ENCODE measurements at places on chromosomes 7 and 10.

GRCh38 chr10:72801263-72801868 lies 92.2 kb upstream of the OIT3 start:
- DNase-seq: no peak

GRCh38 chr10:113230011-113230610 lies 280.1 kb downstream of the TCF7L2 start:
- no peak for DNase-seq

- no peak for DNase-seq
Measured at GRCh38 chr10:97903128-97904017, 53.7 kb downstream of the GOLGA7B start.

DNA sequence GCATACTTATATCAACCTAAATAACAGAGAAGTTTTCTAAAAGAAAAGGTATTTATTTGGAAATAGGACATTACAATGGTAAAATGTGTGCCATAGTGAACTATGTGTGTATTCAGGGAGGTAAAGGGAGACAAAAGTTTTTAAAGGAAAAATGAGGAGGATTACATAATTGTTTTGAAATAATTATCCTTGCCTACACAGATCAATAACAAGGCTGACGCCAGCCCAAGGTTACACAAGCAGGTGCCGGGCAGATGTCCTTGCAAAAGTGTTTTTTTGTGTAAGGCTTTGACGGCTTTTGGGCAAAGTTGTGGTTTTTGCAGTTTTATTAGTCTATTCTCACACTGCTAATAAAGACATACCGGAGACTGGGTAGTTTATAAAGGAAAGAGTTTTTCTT lies 22.7 kb upstream of the SLC35B4 start:
- no peak for DNase-seq

DNA sequence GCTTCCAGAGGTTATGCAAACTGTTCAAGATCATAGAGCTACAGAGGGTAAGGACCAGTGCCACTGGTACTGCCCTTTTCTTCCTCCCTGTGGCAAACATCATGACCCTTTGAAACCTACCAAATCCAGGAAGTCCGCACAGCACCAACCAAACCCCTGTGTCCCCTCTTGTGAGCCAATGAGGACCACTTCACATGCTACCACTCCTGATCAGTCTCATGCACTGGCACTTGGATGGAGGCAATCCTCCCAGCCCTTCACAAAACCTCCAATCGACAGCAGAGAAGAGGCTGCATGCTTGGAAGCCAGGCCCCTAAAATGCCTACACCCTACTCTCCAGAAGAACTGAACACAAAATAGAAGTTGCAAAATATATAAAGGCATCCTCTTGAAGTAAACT lies 248.0 kb downstream of the TNS3 start:
- DNase-seq: no peak

- no peak for DNase-seq
Measured at GRCh38 chr10:72107325-72108003, 19.1 kb upstream of the SPOCK2 start.

DNA sequence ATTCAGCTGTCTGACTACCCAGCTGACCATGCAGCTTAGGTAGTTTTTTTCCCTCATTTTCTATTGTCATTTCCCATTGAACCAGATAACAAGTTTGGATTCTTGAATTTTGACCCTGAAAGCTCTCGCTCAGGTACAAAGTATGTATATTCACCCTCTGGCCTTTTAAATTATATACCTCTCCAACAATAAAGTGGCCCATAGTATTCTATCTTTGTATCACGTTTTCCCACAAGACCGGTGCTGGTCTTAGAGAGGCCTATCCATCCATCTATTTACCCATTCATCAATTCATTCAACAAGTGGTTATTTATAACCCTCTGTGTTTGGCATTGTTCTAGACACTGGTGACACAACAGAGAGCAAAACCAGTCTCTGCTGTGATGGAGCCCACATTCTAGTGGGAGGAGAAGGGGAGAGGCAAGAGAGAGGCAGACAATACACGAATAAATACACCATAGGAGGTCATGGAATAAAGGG lies 35.2 kb upstream of the NPSR1 start:
- no peak for DNase-seq

- no peak for DNase-seq
Measured at GRCh38 chr7:19224951-19225350, 79.7 kb upstream of the FERD3L start.

DNA sequence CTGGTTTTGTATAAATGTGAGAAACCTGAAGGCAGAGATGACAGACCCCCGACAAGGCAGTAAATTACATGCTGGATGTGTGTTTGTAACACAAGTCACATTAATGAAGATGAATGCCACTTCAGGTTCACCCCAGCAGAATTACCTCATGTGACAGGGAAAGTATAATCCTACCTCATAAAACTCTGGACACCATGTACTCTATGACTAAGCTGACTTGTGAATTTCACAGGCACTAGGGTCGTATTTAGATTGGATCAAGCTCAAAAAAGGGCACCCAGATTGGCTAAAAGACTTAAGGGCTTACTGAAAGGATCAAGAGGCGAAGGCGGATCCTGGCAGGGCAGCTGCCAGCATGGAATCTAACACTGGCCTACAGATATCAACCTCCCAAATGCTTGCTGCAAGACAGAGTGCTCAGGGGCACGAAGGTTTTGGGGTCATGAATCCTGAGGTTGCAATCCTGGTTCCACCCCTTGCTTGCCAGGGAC lies 161.4 kb downstream of the PIP4K2A start:
- no peak for DNase-seq

- DNase-seq: peak; percentile 48
Measured at GRCh38 chr10:15472431-15473395, 101.6 kb upstream of the FAM171A1 start.

DNA sequence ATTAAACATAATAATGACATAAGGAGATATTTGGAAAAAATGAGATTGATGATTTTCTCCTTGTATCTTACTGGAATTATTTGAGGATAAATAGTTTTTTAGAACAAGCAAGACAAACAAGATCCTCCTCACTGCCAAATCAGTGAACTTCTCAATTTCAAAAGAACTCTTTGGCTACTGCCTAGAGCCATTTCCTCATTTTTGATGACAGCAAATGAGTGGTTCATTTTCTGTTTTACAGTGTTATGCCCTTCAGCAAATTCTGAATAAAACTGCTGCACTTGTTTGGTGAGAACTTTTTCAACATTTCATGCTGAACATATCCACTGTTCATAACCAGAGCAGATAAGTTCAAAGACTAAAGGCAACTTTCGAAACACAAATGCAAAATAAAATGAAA lies 42.5 kb upstream of the AHR start:
- no peak for DNase-seq

DNA sequence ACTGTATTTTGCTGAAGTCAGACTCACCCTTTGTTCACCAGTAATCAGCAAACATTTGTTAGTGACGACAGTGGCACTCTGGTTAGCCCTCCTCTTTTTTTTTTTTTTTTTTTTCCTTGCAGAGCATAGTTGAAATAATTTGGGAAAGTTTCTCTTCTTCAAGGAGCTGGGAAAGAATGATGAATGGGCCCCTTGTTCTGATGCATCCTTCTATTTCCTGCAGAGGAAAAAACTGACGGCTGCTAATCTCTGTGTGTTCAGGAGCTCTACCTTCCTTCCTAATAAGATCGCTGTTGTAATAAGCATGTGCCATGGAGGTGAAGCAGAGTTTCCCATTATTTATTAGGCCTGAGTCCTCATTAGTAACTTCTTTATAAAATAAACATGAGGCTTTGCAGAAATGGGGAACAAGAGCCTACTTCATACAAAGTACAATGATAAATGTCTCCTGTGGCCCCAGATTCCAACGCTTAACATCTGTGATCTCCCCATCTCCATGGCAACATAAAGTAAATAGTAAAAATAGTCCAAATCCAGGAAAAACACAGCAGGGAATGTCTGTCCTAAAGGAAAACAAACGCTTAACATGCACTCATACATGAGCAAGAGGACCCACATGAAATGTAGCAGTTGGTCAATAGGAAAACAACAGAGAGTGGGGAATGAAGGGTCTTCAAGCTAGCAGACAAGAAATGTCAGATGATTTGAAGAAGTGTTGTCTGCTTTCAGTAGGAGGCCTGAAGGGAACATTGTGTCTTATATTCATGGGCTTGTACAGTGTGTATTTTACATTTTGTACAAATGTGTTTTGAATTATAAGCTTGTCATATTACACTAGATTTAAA lies 59.1 kb upstream of the CALD1 start:
- DNase-seq: no peak

DNA sequence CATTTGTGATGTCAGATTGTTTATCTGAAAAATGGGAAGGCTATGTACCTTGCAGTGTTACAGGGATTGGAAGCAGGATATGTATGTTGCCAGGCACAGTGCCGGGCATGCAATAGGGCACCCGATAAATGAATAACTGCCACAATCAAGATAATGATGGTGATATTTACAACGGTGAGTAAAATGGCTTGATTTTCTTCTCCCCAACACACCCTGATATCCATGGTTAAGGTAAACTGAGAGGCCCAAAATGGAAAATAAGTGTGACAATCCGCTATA lies 108.3 kb downstream of the CYP26A1 start:
- DNase-seq: no peak

- DNase-seq: no peak
Measured at GRCh38 chr7:134562136-134562535, 13.2 kb downstream of the AKR1B15 start.

GRCh38 chr7:139940866-139941265 lies 111.8 kb downstream of the TBXAS1 start:
- no peak for DNase-seq

DNA sequence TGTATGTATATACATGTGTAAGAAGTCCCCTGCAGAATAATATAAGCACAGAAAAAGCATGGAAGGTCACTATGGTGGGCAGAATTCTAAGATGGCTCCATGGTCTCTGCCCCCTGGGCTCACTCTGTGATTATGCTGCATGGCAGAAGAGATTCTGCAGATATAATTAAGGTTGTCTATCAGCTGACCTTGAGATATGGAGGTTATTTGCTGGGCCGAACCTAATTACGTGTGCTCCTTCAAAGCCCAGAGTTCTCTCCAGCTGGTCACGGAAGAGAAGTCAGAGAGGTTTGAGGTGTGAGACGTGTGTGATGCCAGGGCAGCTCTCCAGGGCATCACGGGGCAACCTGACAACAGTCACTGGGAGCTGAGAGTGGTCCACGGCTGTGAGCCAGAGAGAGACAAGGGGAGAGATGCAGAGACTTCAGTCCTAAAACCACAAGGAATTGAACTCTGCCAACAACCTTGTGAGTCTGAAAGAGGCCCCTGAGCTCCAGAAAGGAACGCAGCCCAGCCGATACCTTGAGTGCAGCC lies 11.5 kb downstream of the PAPOLB start:
- DNase-seq: no peak

GRCh38 chr7:117190104-117190503 lies 132.8 kb downstream of the WNT2 start:
- DNase-seq: no peak

DNA sequence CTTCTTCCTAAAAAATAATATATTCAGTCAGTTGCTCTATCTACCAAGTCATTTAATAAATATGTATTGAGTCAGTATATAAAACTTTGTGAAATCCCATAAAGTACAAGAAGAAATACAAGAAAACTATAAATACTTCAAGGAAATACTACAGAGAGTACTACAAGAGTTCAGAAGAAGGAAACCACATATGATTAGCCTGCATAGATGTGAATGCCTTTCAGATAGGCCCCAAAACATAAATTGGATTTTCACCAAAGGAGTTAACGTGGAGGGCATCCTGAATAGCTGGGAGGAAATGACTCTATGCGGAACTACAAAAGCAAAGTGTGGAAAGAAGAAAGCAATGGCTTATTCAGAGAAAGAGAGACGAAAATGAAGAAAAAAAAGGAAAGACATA lies 120.1 kb downstream of the LRRN3 start:
- no peak for DNase-seq

DNA sequence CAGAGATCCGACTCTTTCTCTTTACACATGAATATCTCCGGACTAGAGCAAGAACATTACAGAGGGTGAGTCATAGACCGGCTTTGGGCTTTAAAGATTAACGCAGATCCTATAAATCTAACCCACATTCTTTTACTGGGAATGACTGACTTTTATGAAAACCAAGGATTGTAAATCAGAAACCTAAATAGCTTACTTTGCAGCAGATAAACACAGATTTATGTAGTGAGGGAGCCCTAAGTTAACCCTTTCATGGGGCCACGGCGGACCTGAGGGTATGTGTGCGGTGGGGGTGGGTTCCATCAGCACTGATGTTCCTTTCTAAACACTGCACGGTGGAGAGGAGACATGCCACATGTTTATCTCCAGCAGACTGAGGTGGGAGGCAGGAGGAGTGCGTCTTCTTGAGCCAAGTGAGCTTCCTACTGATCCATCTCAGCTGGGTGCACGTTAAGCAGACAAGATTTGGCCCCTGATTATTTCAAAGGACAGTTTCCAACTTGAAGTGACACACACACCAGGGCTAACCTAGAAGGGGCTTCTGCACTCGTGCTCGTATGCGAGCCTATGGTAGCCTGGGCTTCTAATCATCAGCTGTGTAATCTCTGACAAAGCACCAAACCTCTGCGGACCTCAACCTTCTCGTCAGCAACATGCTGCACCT lies 127.6 kb downstream of the WDR11 start:
- DNase-seq: peak; percentile 22

- DNase-seq: no peak
Measured at GRCh38 chr10:47218803-47219202, 81.2 kb upstream of the GDF10 start.

DNA sequence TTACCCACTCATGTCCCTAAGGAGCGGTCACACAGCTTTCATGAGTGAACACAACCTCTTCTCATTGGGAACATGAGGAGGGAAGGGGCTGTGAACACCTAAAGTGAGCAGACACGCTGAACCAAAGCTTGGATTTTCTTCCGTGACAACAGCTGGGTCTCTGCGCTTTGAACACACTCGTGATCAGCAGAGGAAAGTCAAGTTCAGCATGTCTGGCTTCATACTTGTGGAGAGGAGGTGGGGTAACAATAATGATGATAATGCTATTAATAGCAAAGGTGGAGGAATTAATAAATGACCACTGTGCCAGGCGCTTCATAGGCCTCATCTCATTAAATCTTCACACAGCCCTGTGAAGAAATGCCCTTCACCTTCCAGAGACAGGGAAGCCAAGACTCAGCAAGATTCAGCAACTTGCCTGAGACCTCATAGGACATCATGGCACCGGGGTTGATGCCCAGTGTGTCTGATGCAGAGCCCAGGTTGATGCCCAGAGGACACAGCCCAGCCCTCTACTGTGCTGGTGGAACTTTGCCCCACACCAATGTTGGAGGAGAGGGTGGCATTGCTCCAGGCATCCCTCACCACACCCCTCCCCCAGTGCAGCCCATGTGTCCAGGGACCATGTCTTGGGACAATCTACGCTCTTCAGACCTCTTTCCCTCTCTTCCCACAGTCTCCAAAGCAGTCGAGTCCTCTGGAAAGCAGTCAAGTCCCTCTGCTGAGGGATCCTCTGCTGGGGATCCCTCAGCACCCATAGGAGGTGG lies 40.6 kb downstream of the GSDME start:
- DNase-seq: no peak

DNA sequence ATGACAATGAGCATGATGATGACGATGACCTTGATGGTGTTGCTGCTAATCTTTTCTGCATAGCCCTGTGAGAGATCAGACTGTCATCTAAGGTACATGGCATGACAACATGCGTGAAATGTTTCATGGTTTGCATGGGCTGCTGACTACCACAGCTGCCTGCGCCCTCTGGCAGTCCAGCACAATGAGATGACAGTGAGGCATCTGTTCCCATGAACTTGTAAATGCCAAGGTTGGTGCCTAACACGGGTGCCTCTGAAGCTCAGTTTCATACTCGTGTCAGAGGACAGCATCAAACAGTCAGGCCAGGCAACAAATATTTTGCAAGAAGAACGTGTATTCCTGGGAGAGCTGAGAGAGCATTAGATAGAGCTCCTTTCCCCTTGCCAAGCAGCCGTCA lies 122.0 kb upstream of the PRKCQ start:
- no peak for DNase-seq

GRCh38 chr10:86044029-86044428 lies 322.6 kb downstream of the GRID1 start:
- no peak for DNase-seq

All from AG08396 (cell line).